Activated T-helper 1 cell treated with anti-CD3 and anti-CD28 coated beads, Interleukin-12 subunit alpha, Interleukin-12 subunit beta, Interleukin-2, Interleukin-4 antibody, amounts not matched to agents 30 ng/mL and 10 ng/mL and 1 ng/mL, durations not matched to agents 14 hours and 24 hours and 36 hours (primary cell): ENCODE measurements at places on chromosomes 1 and 21.

DNA sequence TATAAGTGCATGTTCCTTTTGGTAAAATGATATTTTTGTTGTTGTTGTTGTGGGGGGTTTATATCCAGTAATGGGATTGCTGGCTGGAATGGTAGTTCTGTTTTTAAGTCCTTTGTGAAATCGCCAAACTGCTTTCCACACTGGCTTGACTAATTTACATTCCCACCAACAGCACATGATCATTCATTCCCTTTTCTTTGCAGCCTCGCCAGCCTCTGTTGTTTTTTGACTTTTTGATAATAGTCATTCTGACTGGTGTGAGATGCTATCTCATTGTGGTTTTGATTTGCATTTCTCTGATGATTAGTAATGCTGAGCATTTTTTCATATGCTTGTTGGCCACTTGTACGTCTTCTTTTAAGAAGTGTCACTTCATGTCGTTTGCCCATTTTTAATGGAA lies 188.5 kb upstream of the CHRM3 start:
- no peak for DNase-seq
- no peaks in the 10 kb centered on the region for H3K36me3 ChIP-seq
- no peak overlapping the region for H3K27ac ChIP-seq
- H3K4me3 ChIP-seq = no peak overlapping the region
- no peaks in the 10 kb centered on the region for H3K27me3 ChIP-seq

GRCh38 chr1:16371725-16372124 lies 4.7 kb downstream of the SZRD1 start:
- no peak for DNase-seq
- H3K27ac ChIP-seq = peak overlapping the region; percentile 86
- H3K27me3 ChIP-seq = no peaks in the 10 kb centered on the region
- peaks cover 72% of the 10 kb centered on the region for H3K4me1 ChIP-seq

GRCh38 chr1:115077286-115077983 lies 11.9 kb downstream of the TSPAN2 start:
- no peak for DNase-seq
- no peak overlapping the region for H3K27ac ChIP-seq
- H3K27me3 ChIP-seq = peaks cover 21% of the 10 kb centered on the region
- H3K36me3 ChIP-seq = no peaks in the 10 kb centered on the region

GRCh38 chr1:200869376-200869752 lies 3.4 kb upstream of the GPR25 start:
- H3K4me1 ChIP-seq = peaks cover 34% of the 10 kb centered on the region
- H3K27me3 ChIP-seq = peaks cover 34% of the 10 kb centered on the region
- no peak for DNase-seq
- H3K27ac ChIP-seq = no peak overlapping the region

DNA sequence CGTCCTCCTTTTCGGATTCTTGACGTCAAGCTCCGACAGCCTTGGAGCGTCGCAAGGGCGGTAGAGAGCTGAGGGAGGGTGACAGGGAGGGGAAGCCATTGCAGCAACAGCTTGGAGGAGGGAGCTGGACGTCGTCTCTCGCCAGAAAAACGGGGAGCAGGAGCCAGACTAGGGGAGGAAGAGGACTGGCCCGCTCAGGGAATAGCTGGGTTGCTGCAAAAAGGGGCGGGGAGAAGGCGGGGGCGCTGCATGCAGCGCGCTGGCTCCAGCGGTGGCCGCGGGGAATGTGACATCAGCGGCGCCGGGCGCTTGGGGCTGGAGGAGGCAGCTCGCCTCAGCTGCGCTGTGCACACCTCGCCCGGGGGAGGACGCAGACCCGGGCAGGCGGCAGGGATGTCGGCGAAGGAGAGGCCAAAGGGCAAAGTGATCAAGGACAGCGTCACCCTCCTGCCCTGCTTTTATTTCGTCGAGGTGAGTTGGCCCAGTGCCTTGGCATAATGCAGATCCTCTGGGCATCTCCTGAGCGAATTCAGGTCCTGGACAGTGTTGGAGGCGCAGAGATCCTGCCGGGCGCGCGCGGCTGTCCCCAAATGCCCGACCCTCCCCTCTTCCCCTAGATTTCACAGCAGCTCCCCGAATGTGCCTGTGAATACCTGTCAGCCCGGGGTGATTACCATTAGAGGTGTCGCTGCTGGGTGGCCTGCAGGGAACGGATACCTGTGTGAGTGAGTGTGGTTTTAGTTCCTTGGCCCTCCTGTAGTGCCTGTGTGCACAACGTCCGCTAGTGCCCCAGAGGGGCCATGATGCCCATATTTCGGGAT lies at the start of gene PLPPR4:
Gene PLPPR4, plus strand, starts transcription at position 292 of the 821 bp plus-strand sequence. Its CDS starts 102 bp downstream, at position 394.
- H3K4me3 ChIP-seq = no peak within 1 kb of the TSS
- H3K27me3 ChIP-seq = peaks cover 32% of the 10 kb centered on the region
- no peak within 1 kb of the TSS for H3K27ac ChIP-seq

DNA sequence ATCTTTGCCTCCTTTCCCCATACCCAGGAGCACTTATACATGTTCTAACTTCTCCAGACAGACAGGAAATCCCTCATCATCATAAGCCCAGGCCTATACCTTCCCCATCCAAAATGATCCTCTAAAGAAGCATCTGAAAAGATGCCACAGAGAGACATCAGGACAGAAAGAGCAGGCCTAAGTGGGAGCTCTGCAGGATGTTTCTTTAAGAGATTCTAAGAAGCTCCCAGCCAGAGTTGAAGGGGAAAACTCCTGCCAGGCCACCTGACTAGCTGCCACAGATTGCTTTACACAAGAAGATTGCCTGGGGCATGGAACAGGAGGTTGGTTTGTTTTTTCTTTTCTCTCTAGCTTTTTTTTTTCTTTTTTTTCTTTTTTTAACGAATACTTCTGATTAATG lies 275.8 kb downstream of the VAV3 start:
- H3K27me3 ChIP-seq = no peaks in the 10 kb centered on the region
- H3K27ac ChIP-seq = no peak overlapping the region
- H3K36me3 ChIP-seq = no peaks in the 10 kb centered on the region
- H3K4me3 ChIP-seq = no peak overlapping the region
- no peaks in the 10 kb centered on the region for H3K4me1 ChIP-seq

- peaks cover 7% of the 10 kb centered on the region for H3K27me3 ChIP-seq
- no peak overlapping the region for H3K27ac ChIP-seq
- peaks cover 13% of the 10 kb centered on the region for H3K36me3 ChIP-seq
Observed at GRCh38 chr1:227781314-227781930, 34.1 kb upstream of the PRSS38 start.

DNA sequence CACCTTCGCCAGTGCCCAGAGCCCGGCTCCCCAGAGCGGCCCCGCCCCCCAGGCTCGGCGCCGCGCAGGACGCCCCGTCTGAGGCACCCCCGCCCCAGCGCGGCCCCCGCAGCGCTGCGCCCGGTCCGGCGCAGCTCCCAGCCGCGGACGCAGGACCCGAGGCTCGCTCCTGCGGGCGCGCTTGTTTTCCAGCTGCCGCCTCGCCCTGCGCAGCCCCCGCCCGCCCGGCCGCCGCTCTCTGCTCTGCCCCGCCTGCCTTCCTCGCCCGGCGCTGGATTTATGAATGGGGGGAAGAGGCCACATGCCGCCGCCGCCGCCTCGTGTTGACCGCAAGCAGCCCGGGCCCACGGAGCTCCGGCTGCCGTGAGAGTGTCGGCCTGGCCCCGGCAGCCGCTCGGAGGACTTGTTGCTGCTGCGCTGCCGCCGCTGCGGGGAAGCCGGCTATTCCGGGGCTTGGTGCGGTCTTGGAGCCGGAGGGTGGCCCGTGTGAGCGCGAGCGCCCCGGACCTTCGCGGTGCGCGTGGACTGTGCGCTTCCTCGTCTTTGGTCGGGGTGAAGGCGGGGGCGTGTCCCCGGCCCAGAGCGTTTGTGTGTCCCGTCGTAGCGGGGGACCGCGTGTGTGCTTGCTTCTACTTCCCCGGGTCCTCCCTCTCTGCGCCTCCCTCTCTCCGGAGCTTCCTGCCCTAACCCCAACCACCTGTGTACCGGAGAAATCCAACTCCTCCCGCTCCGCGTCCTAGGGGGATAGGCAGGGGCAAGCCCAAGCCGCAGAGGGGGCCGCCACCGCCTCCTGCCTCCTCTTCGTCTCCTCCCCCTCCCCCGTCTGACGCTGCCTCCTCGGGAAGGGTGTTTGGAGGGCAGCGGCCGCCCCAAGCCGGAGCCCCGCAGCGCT lies 736 bp downstream of the KCNC4 start:
- peak; percentile 51 for DNase-seq
- peak overlapping the region; percentile 88 for H3K4me3 ChIP-seq
- H3K4me1 ChIP-seq = peaks cover 41% of the 10 kb centered on the region
- peak overlapping the region; percentile 87 for H3K27ac ChIP-seq
- H3K36me3 ChIP-seq = no peaks in the 10 kb centered on the region

DNA sequence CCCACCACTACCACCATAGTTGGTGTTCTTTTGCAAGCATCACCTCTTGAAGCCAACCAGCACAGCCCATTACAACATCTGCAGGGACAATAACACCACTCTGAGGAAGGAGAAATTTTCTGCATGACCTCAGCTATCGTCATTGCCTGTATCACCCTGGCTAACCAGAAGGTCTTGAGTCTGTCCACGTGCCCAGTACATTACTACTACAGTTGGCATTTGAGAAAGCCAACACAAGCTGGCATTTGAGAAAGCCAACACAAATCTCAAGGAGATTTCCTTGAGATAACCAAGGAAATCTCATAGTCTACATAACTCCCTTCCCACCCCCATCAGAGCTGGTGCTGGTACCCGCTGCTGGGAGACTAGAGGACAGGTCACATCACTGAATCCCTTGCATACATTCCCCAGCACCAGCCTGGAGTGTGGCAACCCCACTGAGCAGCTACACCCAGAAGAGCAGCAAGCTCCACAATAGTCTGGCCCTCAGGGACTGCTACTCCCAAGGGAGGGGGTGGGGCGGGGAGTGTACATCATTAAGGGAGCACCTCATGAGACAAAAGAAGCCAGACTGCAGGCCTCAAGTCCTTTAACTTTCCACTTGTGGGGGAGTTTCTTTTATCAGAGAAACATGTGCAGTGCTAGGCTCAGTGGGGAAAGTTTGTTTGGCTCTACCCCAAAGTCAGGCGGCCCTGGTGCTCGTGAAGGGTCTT lies 46.0 kb upstream of the GUCA2A start:
- H3K4me1 ChIP-seq = peaks cover 12% of the 10 kb centered on the region
- H3K4me3 ChIP-seq = no peak overlapping the region
- DNase-seq = no peak
- H3K36me3 ChIP-seq = peaks cover 46% of the 10 kb centered on the region
- no peak overlapping the region for H3K27ac ChIP-seq

DNA sequence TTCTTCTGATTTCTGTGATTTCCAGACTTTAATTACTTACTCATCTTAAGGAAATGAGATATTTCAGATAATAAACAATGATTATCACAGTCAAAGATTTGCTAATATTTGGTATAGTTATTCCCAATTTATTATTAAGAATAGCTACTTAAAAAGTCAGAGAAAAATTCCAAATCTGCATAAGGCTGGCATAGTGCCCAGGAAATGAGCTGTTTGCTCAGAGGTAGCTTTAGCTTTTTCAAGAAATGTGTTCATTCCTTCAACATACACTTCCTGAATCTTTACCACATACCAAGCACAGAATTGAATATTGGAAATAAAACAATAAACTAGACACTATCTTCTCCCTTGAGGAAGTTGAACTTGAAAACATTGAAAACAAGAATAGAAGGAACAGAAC lies 44.3 kb upstream of the KCNK1 start:
- H3K27ac ChIP-seq = no peak overlapping the region
- peaks cover 5% of the 10 kb centered on the region for H3K27me3 ChIP-seq
- no peak overlapping the region for H3K4me3 ChIP-seq

GRCh38 chr1:2482588-2482987 lies 6.5 kb downstream of the PLCH2 start:
- H3K4me1 ChIP-seq = peaks cover 6% of the 10 kb centered on the region
- no peak overlapping the region for H3K4me3 ChIP-seq
- H3K36me3 ChIP-seq = peaks cover 1% of the 10 kb centered on the region
- no peak for DNase-seq
- no peaks in the 10 kb centered on the region for H3K27me3 ChIP-seq
- no peak overlapping the region for H3K27ac ChIP-seq

- no peak for DNase-seq
- peaks cover 25% of the 10 kb centered on the region for H3K4me1 ChIP-seq
- peak overlapping the region; percentile 81 for H3K4me3 ChIP-seq
Observed at GRCh38 chr1:109398343-109399225, 866 bp upstream of the SORT1 start.

DNA sequence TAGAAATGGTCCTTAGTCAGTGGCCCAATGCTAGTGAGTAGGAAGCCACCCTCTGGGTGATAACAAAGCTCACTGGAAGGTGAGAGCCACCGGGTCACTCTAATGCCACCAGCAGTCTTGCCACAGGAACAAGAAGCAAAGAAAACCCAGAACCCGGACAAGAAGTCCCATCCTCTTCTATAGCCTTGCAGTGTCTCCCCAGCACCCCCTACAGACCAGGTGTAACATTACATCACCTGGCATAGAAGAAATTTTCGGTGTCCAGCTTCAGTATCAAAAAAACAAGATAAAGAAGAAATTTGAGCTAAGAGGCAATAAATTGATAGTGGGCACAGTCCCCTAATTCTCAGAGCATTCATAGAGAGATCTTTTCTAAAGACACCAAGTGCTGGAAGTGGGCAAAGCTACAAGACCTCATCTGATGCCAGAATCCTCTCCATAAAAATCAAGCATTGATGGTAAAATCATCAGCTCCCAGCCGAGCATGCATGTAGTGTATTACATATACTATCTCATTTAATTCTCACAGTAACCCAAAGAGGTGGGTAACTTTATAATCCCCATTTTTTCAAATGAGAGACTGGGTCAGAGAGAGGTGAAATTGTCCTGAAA lies 491.0 kb downstream of the MATN1 start:
- H3K27me3 ChIP-seq = peaks cover 5% of the 10 kb centered on the region
- no peak overlapping the region for H3K4me3 ChIP-seq
- no peaks in the 10 kb centered on the region for H3K36me3 ChIP-seq
- H3K27ac ChIP-seq = no peak overlapping the region
- DNase-seq = peak; percentile 6
- no peaks in the 10 kb centered on the region for H3K4me1 ChIP-seq

GRCh38 chr1:50368179-50369007 lies 54.9 kb downstream of the DMRTA2 start:
- no peak overlapping the region for H3K4me3 ChIP-seq
- no peak overlapping the region for H3K27ac ChIP-seq
- peak; percentile 6 for DNase-seq
- peaks cover 35% of the 10 kb centered on the region for H3K27me3 ChIP-seq
- H3K36me3 ChIP-seq = no peaks in the 10 kb centered on the region

DNA sequence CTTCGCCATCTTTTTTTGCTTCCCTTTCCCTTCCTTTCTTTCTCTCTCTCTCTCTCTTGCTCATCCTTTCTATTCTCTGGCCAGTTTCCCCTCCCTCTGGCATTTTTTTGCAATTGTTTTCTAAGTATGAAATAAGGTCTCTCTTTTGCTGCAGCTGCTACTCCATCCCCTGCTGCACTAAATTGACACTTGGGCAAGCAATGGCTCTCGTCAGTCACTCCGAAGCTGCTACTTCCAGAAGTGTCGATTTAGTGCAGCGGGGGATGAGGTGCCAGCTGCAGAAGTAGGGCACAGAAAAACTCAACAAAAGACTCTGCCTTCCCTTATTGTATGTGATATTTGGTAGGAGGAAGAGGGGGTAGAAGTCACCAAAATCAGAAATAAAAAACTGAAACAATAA lies 642.3 kb downstream of the RWDD3 start:
- H3K36me3 ChIP-seq = no peaks in the 10 kb centered on the region
- no peak for DNase-seq
- no peaks in the 10 kb centered on the region for H3K27me3 ChIP-seq
- no peak overlapping the region for H3K4me3 ChIP-seq
- no peak overlapping the region for H3K27ac ChIP-seq
